ENCODE measurements at places on chromosomes 2 and 18.

- no peak for DNase-seq
These were observed 22.4 kb downstream of the RRM2 start for GRCh38 chr2:10144771-10145518.

GRCh38 chr18:36331521-36331971 lies 34.0 kb downstream of the FHOD3 start:
- DNase-seq = no peak

DNA sequence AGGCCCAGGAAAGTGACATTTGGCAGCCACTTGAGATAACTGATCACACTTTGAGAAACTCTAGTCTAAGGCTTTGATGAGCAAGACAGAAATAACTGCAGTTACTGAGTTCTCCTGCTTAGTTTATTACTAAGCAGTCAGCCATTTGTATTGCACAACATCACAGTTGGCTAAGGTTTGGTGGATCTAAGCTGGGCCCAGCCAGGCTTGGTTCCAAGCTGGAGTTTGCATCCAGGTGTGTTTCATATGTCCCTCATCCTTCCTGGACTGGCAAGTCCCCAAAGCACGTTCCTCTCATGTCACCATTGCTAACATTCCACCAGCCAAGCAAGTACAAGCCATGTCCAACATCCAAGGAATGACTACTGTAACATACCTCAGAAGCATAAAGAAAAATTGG lies 71.3 kb upstream of the ZNF532 start:
- peak; percentile 85 for DNase-seq

- DNase-seq = no peak
These were observed 105.8 kb upstream of the CTAGE1 start for GRCh38 chr18:22523481-22523880.

DNA sequence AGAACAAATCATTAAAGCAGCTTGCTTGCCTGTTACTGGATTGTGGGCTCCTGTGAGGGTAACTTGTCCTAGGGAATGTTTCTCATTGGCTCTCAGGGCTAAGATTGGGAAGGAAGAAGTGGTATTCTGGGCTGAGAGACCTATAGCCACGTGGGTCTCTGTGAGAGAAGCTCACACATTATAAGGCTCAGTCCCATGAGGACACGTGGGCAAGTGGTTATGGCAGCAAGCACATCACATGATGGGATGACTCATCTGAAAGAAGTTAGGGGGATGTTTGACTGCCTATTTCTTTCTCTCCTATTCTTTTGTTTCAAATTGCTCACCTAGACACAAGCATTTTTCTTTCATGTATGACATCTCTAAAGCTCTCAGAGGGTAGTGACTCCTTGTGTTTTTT lies 418.0 kb upstream of the ST6GAL2 start:
- DNase-seq = no peak

DNA sequence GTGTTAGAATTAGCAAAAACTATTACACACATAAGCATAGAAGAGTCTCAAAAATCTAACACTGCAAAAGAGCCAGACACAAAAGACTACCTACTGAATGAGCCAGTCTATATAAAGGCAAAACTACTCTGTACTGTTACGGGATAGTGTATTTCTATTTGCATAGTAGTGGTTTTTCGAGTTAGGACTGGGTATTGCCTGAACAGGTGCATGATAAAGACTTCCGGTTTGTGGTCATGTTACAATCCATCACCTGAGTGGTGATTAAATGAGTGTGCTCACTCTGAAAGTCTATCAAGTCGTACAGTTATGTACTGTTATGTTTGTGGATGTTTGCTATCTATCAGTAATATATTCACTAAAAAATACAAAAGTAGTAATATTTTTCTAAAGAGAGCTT lies 523.3 kb upstream of the SYT4 start:
- no peak for DNase-seq

GRCh38 chr2:203804070-203804469 lies 63.5 kb upstream of the CTLA4 start:
- peak; percentile 86 for DNase-seq

DNA sequence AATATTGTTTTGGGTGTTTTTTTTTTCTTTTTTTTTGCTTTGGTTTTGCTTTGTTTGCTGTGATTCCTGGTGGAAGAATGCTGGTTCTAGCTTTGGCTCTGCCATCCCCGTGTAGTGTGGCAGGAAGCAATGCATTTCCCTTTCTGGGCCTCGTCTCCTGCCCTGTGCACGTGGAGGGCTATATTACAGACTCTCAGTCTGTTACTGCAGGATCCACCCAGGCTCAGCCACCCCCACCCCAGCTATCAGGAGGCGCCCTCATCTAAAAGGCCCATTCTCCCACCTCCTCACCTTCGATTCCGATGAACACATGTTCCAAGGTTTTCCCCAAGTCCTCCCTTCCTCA lies 152.3 kb downstream of the TFCP2L1 start:
- DNase-seq = no peak

- DNase-seq = no peak
These were observed 123.5 kb upstream of the EPAS1 start for GRCh38 chr2:46173636-46174250.

Measured in GM03348 (cell line).